ENCODE measurements at places on chromosomes 16 and 17. TPM values are rescaled to one million over a fixed set of nuclear protein-coding genes. Genes with fewer than 3 reads are reported as not detected.

DNA sequence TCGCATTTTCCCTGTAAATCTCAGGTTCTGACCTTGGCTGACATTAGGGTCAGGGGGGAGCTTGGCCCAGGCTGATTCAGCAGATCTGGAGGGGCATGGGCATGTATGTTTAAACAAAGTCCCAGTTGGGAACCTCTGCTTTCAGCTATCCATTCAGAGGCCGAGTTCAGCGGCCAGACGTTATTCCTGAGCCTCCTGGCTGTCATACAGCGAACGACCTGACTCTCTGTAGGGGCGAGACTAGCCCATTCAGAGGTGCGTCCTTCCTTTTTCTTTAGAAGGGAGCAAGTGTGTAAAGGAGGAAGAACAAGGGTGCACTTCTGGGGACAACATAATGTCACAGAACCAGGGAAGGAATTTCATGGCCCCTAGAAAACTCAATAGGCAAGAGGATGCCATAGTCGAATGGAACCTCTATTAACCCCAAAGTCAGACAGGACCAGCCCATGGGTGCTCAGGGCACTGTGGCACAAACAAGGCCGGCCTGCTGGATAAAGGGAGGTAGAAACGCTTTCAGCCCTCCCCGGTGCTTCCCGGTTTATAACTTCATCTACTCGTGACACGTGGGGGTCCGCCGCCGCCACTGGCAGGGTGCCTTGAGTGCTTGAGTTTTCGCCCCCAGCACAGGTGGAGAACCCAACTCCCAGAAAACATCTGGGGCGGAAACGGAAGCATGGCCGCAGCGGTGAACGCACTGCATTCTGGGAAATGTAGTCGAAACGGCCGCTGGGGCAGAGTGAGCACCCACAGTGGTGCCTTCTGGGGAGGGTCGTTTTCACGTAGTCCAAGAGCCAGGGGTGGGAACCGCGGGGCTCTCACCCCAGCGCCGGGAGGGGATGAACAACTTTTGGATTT, 33.2 kb upstream of the PLCG2 start:
- no peak for DNase-seq

DNA sequence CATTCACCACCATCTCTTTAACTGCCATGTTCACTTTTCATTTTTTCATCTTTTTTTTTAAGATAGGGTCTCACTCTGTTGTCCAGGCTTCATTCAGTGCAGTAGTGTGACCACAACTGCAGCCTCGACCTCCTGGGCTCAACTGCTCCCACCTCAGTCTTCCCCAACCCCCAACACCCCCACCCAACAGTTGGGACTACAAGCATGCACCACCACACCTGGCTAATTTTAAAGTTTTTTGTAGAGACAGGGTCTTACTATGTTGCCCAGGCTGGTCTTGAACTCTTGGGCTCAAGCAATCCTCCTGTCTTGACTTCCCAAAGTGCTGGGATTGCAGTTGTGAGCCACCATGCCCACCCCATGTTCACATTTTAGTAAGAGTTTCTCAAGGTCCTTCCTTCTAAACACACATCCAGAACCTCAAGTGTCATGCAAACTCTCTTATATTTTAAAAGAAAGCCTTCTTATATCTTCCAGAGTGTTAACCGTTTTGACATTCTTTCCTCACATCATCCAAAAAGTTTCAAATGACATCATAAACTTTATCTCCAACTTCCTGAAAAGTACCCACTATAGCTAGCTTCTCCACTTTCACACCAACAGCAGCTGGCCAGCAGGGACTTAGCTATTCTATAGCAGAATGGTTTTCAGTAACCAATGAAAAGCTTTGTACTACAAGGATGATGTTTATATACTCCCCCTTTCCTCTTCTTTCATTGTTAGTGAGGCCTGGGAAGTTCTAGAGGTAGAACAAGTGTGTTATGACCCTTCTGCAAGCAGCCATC, 49.3 kb downstream of the TRAF4 start:
- no peak for DNase-seq

DNA sequence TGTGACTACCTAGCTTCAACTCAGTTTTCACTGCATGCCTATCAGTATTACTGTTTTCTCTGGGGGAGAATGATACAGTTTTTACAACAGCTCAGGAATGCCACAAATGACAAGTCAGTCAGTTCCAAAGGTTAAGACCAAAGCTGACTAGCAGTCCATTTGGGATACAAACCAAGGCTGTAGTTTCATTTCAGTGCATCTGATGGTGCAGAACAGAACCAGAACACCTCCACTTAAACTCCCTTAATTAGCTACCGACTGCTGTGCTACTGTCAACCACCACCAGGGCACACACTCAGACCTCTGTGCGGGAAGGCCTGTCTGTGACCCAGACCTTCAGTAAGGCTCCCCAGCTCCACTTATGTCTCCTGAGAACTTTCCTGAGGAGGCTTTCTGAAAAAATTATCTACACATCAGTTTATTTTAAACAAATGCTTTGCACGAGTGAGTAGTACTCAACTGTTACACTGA, 20.4 kb downstream of the NFE2L1 start:
- DNase-seq = no peak

DNA sequence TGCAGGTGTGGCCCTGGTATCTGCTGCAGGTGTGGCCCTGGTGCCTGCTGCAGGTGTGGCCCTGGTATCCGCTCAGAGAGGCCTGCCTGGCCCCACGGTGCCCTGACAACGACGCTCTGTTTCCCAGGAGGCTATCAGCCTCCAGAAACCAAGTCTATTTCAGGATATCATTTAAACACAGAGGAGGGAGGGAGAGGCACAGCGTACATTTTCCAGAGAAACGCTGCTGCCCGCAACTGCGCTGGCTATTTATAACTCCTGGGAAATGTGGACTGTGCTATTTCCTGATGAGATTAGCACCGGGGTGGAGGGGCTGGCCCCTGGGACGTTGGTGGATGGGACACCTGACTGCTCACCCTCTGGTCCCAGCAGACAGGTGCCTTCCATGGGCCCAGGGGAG, 22.5 kb downstream of the TIMM22 start:
- DNase-seq = no peak

The KRT33B gene
- not detected for total RNA-seq

The NLK gene
- 23.0 TPM for total RNA-seq
